ENCODE measurements at places on chromosomes 3 and 15. TPM values are rescaled to one million over a fixed set of nuclear protein-coding genes. Genes with fewer than 3 reads are reported as not detected.

SPINT1 gene
- total RNA-seq = 2.2 TPM

HRG gene
- not detected for total RNA-seq

ALPK3 gene
- 30.7 TPM for total RNA-seq

VEPH1 gene
- total RNA-seq = 138 TPM

RPL29 gene
- 1,551 TPM for total RNA-seq

REC114 gene
- not detected for total RNA-seq

IL5RA gene
- total RNA-seq = not detected

AMIGO3 gene
- not detected for total RNA-seq

KLHL6 gene
- 12.3 TPM for total RNA-seq

MOBP gene
- under 0.01 TPM for total RNA-seq

TSPAN3 gene
- 304 TPM for total RNA-seq

ANKRD34C gene
- not detected for total RNA-seq

NUTM1 gene
- not detected for total RNA-seq

IQCF5 gene
- not detected for total RNA-seq
